ENCODE measurements at places on chromosomes 5 and 9.

GRCh38 chr5:91315701-91316100 lies 67.4 kb downstream of the ARRDC3 start:
- no peak for DNase-seq

DNA sequence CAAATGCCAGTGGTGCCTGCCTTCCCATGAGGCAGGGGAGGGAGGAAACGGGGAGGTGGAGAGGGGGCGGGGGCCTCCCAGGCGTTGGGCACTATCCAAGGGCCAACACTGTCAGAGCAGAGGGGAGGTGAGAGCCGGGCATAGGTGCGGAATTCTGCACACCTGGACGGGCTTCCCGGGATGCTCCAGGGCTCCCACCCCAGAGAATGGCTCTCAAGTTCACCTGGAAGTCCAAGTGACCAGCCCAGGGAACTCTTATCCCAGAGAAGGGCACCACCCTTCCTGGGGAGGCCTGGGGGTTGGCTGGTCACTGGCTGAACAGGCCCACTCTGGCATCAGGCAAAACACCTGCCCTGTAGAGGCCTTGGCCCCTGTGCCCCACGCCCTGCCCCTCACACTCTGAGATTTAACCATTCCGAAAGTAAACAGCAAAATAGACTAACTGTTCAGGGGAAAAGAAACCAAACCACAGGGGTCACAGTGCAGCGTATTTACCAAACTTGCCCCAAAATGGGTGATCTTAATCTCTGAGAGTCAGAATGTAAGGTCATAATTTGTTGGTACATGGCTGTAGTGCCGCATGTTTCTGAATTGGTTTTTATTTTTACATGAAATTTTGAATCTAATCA lies 2.7 kb downstream of the CSF2 start:
- DNase-seq = no peak

GRCh38 chr5:123414974-123415373 lies 8.2 kb downstream of the CEP120 start:
- DNase-seq = no peak

DNA sequence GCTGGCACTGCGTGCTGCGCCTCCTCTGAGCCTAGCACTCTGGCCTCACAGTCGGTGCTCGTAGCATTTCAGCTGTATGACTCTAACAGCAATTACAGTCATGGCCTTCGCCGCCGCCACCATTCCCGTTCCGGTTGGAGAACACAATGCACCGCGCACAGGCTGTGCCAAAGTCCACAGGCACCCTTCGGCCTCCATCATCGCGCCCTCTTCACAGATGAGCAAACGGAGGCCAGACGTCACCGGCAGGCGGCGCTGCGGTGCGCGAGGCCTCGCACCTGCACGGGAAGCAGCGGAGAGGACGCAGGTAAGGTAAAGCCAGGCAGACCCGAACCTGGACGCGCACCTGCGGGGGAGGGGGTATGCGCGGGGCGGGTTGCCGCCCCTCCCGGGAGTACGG lies 128.9 kb downstream of the BARX1 start:
- no peak for DNase-seq

DNA sequence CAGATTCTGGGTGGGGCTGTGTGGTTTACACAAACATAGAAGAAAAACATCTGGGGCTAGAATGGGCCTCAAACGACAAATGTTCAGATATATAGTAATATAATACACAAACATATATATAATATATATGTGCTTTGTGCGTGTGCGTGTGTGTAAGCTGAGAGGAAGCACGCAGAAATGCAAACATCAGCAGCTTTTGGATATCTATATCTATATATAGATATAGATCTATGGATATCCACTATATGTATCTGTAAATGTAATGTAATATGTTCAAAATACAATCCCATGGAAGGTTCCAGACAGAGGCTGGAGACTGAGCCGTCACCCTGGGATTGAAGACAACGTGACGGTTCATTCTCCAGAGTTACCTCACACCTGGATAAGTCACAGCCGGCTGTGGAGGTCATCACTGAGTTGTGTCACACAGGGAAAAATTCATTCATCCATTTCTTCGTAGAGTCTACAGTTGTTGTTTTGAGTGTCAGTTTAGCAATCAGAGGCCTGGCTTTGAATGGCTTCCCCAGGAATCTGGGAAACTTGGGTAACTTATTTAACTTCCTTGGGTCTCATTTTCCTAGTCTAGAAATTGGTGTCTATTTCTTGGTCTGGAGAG lies 123.0 kb upstream of the CPEB4 start:
- DNase-seq = no peak

DNA sequence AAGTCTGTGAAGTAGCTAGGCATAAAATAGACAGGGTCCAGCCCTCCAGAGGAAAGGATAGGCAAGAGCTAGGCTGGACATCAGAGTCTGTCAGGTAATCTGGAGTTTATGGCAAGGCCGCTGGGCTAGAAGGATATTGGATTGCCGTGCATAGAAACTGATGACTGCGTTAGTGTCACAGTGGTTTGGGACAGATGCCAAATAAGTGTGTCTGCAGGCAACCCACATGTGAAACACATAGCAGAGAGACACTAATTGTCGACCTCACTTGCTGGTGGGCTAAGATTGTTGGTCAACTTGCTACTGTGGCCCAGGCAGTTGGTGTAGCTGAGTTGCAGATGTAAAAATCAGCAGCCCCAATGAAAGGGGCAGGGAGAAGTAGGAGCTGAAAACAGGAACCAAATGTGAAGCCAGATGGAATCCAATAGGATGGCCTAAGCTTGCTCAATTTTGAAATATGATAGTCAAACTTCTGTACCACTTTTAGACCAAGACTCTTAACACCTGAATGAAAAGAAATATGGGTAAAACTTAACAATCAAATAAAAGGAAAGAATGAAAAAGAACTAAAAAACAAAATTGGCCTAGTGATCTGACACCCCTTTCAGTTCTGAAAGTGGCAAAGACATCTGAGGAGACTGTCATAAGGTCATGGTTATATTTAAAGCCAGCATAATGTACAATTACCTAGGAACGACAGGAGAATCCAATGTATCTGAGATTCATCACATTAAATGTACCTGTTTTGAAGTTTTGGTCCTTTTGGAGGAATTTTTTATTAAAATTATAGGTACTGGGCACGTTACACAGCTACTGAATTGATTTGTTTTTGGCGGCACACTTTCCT lies 243.3 kb upstream of the ACTBL2 start:
- no peak for DNase-seq

GRCh38 chr5:140372971-140373487 lies 13.0 kb downstream of the SLC4A9 start:
- no peak for DNase-seq

- no peak for DNase-seq
Observed at GRCh38 chr5:111706345-111706744, 50.6 kb downstream of the NREP start.

- DNase-seq = no peak
Observed at GRCh38 chr5:124644138-124644537, 102.3 kb downstream of the ZNF608 start.

DNA sequence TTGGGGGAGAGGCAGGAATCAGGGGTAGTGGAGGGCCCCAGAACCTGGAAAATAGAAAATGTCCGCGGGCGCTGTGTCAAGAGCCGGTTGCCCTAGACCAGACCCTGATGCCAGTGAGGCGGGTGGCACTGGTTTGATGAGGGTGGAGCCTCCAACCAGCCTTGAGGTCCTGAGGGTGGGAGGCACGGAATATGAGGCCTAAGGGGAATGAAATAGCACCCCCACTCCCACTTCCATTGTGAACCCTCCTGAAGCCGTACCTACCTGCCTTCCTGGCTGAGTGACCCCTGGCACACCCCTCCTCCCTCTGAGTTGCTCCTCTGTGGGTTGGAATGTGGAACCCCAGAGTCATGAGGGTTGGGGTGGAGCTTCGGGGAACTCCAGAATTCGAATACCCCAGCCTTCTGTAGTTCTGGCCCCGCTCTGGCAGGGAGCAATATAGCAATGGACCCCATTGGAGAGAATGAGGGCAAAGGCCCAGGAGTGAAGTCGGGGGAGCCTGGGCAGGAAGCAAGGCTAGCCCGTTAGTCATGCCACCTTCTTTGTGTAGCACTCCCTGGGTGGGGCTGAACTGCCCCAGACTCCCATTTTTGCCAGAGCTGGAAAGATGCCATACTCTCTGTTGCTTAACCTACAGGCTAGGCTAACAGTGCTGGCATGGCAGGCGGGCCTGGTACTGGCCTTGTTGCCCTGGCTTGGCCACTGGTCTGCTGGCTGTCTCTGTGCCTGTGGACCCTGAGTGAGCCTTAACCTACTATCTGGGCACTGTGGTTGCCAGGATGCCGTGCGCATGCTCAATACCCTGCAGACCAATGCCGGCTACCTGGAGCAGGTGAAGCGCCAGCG lies 1.0 kb downstream of the FPGS start:
- DNase-seq = no peak

DNA sequence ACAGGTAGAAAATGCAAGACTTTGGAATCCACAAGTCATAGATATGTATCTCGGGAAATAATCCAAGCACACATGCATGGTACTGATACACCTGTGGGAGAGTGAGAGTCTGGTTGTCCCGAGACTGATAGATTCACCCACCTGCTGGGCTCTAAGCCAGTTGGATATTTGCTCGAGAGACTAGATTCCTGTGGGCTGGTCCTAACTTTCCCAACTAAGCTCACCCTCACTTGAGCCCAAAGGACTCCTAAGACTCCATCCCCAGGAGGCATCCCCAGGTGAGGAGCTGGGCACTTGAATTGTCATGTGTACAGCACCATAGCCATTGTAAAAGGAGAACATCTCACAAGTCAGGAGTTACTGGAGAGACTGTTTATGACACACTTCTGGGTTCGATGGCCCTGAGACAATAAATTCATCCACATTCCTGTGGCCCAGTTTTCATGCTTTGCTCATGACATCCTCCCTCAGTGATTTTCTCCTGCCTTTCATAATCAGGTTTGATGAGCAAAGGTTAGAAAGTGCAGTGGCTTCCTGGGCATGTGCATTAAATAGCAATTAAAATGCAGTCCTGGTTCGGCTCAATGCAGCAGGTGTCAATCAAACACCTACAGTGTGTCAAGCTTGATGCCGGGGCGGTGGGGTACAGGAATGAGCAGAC lies 18.1 kb downstream of the SLC1A1 start:
- no peak for DNase-seq

DNA sequence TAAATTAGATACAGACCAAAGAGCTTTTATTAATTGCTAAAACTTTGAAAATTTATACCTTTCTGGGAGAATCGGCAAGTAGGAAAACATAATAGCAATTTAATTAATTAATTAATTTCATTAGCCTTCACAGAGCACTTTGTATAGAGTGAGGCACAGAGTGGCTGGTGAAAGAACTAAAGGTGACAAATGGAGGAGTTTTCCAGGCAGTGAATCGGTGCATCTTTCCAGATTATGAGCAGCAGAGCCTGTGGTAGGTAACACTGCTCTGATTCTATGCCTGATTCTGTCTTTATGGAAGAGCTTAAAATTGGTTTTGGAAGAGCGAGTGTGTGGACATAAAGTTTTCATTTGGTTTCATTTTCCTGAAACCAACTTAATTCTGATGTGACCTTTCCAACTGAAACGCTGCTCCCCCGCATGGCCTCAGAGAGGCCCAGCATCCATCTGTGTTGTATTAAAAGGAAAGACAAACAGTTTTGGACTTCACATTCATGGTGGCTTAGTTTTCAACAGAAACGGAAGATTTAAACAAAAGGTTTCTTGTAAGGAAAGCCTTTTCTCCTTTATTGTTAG lies 188.9 kb upstream of the RPS23 start:
- no peak for DNase-seq

DNA sequence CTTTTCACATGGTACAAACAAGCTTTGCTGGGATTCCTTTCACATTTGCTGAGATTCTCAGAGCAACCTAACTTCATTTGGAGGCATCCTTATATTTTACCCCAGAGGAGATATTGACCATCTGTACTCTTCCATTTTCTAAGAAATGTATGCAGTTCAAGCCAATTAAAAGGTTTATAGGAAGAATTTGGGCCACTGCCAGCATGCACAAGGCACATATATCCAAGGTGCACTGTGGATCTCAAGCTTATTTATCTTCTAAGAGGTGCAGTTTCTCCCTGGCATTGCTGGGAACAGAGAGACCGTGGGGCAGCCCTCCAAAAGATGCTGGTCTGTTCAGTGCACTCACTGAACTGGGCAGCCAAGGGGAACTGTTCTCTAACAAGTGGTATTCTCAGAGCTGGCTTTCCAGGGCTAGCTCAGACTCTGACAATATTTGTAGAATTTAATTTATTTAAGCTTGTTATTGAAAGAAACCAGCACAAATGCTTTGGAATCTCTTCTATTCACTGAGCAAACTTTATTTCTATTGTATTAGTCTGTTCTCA lies 213.3 kb downstream of the TENT4A start:
- no peak for DNase-seq

- DNase-seq = no peak
Observed at GRCh38 chr5:151696470-151697061, 9.9 kb upstream of the SPARC start.

DNA sequence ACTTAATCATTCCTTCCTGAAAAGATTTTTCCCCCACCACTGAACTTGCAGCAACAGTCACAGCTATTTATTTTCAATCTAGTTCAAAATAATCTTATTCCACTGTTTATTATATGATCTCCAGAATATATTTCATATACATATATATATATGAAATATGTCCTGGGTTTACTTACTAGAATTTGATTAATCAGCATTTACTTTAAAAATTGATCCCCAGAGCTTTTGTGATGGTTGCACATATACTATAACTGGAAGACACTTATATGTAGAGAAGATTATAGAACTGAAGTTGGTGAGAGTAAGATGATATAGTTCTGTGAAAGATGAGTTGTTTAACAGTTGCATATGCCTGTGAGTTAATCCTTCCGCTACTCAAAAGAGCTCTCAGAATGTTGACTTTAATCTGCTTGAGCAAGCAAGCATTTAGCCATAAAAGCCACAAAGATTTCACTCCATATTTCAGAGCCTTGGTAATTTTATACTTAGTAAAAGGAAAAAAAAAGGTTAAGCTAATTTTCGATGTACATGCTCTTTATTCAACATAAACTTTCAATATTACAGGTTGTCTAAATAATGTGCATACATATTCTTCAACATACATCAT lies 399.3 kb upstream of the CDH9 start:
- no peak for DNase-seq

- no peak for DNase-seq
Observed at GRCh38 chr9:89955144-89955543, 350.3 kb downstream of the GADD45G start.

DNA sequence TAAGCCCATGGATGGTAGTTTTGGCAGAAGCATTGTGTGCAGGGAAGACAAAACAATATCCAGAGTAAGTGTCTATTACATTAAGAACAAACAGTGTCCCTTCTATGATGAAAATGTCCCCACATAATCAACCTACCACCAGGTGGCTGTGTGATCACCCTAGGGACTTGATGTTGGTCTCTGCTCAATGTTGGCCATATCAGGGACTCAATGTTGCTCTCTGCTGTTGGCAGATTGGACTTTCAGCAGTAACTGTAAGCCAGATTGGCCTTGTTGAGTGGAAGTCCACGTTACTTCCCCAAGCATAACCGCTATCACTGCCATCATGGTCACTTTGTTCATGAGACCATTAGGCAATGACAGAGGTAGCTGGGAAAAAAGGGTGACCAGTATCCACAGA lies 52.8 kb upstream of the PRSS3 start:
- DNase-seq = no peak

Measured in NCI-H187 treated with DMSO at 0.1 percent for 48 hours (cell line).